ENCODE measurements at places on chromosomes 13 and 19.

- peak; percentile 14 for DNase-seq
Observed at GRCh38 chr13:94968040-94968756, 255.9 kb upstream of the SOX21 start.

DNA sequence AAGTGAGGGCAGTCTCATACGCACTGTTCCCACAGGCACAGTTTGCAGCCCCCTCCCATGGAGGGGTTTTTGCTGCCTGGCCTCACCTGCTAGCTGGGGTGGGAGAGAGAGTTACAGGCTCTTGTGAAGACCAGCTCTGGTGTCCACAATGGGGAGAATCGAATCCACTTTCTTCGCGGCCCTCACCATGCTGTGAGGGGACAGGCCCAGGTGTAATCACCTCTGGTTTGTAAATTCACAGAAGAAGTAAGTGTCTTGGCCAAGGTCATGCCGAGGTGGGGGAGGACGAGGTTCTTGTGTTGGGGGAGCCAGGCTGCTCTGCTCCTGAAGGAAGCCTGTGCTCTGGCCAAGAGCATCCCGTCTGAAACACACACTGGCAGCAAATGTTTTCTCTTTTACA is 39.5 kb downstream of the TEX29 start:
- no peak for DNase-seq

GRCh38 chr13:39224671-39225240 is 186.5 kb downstream of the NHLRC3 start:
- no peak for DNase-seq

- DNase-seq, result no peak
Observed at GRCh38 chr13:59566561-59566960, 597.2 kb downstream of the DIAPH3 start.

DNA sequence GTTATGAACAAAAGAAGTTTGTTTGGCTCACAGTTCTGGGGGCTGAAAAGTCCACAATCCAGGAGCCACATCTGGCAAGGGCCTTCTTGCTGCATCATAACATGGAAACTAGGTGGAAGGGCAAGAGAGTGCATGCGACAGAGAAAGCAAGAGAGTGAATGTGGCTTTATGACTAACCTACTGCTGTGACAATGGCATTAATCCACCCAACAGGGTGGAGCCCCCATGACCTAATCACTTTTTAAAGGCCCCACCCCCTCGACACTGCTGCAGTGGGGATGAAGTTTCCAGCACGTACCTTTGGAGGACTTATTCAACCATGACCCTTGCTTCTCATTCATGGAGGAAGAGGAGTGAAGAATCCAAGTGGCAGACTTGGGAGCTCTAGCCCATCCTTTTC is 30.0 kb upstream of the RFXAP start:
- no peak for DNase-seq

Measured in EL (cell line).